ENCODE measurements at places on chromosomes 3 and 15. TPM values are rescaled to one million over a fixed set of nuclear protein-coding genes. Genes with fewer than 3 reads are reported as not detected.

SLC28A1 gene
- polyA plus RNA-seq = 8.5 TPM

LRRK1 gene
- polyA plus RNA-seq = 2.6 TPM

ISL2 gene
- 0.06 TPM for polyA plus RNA-seq

GRCh38 chr3:188220097-188220788 is 66.3 kb downstream of the LPP start:
- no peak for DNase-seq

DNA sequence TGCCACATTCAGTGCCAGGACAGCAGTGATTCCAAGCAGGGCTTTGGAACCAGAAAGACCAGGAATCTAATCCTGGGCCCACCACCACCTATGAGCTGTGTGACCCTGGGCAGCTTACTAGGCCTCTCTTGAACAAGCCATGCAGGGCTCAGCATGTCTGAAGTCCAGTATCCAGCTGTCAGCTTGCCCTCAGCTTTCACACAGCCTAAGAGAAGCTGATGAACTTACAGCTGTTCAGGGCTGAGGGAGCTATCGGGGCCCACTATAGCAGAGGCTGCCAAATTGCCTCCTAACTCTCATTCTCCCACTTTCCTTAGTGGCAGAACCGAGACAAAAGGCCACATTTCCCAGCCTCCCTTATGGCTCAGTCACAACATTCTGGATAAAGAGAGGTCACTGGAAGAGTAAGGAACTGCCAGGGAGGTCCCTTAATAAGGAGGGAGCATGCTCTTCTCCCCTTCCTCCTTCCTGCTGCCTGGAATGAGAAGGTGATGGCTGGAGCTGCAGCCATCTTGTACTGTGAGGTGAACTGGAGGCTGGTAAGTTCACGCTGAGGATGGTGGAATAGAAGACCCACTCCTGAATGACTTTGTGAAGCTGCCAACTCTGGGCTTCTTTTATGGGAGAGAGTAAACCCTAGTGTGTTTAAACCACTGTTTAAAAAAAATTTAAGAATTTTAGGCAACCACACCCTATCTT is 34.5 kb downstream of the FEM1B start:
- DNase-seq = no peak

DNA sequence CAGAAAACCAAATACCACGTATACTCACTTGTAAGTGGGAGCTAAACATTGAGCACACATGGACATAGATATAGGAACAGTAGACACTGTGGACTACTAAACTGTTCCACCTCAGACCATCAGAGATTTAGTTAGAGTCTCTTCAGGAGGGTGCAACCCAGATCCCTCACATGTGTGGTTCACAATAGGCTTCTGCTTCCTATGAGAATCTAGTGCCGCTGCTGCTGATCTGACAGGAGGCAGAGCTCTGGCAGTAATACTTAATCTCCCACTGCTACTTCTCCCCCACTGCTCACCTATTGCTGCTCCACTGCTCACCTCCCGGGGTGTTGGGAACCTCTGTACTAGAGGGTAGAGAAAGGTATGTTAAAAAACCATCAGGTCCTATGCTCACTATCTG is 533.3 kb downstream of the NSUN3 start:
- DNase-seq = no peak

DNA sequence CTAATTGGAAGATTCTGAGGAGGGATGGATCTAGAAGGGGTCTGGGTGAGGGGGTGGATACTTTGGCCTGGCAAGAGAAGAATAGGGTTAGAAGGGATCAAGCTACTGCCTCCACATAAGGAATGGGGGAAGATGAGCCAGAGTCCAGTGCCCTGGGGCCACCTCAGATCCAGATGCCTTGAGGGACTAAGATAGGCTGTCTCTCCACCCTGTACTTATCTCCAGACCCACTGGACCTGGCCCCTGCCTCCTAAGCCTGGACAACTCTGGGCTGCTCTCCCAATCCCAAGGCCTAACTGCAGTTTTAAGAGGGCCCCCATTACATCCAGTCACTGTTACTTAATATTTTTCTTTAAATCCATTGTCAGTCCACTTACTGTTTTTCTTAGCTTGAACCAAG is 2.0 kb downstream of the DVL3 start:
- DNase-seq = no peak

DNA sequence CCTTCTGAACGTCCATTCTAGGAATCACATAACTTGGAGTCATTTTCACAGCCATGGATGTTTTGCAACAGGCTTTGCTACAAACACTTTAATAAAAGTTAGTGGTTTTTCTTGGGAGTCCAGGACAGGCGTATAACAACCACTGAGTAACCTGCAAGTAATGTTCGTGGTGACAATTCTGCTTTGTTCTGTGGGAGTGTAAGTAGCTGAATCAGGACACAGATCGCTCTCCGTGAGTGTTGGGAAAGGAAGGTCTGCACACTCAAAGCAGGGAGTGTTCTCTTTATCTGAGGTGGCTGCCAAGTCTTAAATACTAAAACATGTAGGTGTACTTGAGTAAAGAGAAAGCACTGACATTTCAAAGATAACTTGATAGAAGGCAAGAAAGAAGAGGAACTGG is 7.9 kb upstream of the BNC1 start:
- DNase-seq = no peak

DNA sequence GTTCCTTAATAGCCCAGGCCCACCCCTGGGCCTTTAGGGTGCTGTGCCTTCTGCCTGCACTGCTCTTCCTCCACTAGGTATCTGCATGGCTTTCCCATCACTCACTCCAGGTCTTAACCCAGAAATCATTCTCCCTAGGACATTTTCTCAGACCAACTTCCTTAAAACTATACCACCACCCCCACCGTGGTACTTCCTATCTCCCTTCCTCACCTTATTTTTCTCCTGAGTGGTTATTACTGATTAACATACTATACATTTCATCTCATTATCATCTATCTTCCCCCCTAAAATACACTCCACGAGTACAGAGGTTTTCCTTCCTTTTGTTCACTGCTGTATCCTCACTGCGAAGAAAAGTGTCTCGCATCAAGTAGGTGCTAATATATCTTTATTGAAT is 115.2 kb downstream of the ANO10 start:
- DNase-seq = no peak

DNA sequence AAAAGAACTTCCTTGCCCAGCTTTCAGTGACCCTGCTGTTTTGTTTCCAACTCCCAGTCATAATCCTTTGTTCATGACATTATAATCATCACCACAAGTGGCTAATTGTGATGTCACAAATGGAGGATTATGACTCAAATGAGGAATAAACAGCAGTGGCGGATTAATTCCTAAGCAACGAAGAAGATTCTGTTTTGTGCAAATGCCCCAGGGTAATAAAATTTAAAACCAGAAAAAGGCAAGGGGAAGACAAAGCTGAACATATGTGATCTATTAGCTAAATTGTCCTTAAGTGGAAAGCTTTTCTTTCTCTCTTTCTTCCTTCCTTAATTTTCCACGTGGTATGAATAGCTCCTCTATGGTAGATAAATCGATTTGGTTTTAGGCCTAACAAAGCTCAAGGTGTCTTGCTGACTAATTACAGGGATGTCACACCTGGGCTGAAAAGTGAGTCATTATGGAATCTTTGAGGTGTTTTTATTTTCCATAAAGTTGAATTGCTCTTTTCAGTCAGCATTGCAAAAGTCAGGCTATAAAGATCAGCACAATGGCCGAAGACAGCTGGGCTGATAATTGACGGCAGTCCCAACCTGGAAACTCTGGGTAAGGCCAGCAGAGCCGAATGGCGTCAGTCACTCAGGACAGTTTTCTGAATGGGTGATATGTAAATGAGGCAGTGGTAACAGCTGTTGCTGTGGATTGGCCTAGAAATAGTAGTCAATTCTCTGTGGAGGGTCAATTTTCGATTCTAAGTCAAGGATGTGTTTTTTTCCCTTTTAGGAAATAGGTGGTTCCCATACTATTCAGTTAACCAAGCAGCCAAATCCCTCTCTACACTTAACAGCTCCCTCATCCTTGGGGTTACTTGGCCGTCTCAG is 121.5 kb downstream of the PTPRG start:
- no peak for DNase-seq

- DNase-seq = no peak
Measured at GRCh38 chr3:160126761-160127160, 98.5 kb upstream of the C3orf80 start.

DNA sequence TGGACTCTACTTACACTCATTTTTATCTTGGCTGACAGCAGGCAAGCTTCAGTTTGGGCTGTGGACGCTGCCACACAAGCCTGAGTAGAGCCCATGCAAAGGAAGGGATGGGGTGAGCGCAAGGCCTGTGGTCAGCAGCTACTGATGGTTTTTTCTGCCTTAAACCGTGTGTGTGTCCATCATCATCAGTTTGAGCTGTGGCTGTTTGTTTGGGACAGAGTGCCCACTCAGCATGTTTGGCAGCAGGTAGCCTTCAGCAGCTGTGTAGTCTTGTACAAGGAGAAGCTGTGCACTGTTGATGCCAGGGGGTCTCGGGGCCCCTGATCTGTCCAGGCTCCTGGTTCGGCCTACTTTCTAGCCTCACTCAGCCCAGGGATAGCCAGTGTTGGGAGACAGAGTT is 3.5 kb downstream of the RBM15B start:
- DNase-seq = no peak

GRCh38 chr15:74322558-74323180 is 44.8 kb downstream of the CYP11A1 start:
- no peak for DNase-seq

- DNase-seq = no peak
Measured at GRCh38 chr3:45011756-45012508, 14.2 kb upstream of the CLEC3B start.

Measured in right renal pelvis (tissue), 4 donors.